ENCODE measurements at places on chromosomes 2 and 18. TPM values are rescaled to one million over a fixed set of nuclear protein-coding genes. Genes with fewer than 3 reads are reported as not detected.

The FEV gene
- not detected for total RNA-seq

The DTNA gene
- 15.2 TPM for total RNA-seq

The CFAP65 gene
- total RNA-seq: 1.1 TPM

GRCh38 chr18:48772457-48772856 lies 178.3 kb downstream of the SMAD7 start:
- no peak for DNase-seq

The MLPH gene
- total RNA-seq: 36.0 TPM

DNA sequence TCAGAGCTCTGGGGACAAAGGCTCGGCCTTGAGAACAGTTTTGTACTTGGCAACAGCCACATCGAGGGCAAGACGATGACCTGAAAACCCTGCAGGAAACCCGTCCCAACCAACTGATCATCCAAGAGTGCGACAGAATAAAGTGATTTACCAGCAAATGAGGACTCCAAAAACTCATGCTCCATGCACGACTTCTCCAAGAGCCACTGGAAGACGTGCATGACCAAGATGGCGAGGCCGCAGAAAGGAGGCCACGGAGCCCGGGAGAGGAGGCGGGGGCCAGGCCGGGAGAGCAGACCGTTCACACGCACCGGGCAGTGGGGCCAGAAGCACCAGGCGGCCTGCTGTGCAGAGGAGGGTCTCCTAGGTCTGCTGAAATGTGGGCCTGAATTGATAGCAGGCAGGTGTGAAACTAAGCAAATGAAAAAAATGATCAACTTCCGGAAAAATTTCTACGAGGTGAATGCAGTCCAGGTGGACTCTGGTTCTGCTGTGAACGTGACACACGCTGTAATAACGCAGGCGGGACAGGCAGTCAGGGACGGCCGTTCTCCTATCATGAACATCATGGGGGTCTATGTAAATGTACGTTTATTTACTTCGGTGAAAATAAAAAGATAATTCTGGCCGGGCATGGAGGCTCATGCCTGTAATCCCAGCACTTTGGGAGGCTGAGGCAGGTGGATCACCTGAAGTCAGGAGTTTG lies 252.2 kb downstream of the HDAC4 start:
- no peak for DNase-seq

DNA sequence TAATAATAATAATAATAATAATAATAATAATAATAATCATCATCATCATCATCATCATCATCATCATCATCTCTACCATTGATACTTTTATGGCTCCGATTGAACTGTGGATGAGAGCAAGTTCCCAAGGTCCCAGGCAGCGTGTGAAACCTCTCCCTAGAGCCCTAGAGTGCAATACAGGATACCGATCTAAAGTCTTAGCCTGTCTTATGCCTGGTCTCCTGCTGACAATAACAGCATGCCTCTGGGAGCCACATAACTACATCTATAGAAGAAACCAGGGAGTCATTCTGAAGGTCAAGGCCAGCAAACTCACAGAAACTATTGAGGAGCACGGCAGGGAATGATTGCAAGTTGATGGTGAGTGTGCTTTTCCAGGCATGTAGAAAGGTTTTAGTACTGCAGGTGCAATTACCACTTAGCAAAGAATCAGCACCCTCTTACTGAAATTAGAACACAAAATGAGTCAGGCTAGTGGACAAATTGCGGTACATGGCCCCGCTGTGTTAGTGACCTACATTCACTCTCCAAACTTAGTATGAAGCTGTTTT lies 457.2 kb upstream of the CDH20 start:
- no peak for DNase-seq

GRCh38 chr2:223012291-223012690 lies 39.7 kb upstream of the KCNE4 start:
- DNase-seq: no peak

DNA sequence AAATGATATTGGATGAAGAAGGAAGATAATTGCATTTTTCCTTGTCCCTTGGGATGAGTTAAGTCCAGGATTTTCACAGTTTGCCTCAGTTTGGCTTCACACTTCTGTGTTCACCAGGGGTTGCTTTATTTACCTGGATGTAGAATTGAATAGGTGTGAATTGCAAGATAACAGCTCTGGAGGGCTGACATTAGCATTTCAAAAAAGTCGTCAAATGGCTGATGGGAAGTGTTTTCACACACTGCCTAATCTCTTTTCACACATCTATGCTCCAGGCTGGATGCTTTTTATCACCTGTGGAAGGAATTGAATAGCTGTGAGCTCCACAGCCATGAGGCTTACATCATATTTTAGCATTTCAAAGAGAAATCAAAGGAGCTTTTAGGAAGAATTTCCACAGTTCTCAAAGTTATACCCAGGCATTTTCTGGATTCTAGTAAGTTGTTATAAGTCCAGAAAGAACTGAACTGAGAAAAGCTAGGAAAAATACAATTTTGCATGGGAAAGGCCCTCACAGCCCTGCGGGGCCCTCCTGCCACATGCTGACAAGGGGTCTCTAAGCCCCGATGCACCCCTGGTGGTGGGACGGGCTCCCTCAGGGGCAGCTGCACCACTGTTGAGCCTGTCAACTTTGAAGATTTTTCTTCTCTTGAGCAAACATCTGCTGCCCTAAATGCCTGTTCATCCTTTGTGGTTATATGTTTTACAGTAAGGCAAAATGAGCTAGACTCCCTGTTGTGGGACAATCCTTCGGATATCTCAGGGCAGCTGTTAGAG lies 43.9 kb downstream of the TEX51 start:
- DNase-seq: no peak

DNA sequence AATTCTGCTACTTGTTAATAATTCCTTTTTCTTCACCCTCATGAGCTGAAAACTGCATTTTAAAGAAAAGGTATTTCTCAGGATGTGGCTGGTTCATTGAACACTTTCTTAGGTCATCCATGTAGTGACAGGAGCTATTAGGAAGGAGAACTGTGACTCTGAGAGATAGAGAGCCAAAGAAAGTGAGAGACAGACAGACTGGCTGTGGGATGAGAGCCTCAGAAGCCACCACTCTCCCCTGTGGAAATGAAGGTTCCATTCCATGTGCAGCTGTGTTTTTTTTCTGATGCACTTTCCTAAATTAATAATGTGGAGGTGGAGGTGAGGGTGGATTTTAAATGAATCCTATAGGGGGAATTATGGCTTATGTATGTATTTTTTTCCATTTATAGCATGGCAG lies 113.3 kb downstream of the FAM210A start:
- DNase-seq: no peak

The GALNT14 gene
- total RNA-seq: 80.7 TPM

DNA sequence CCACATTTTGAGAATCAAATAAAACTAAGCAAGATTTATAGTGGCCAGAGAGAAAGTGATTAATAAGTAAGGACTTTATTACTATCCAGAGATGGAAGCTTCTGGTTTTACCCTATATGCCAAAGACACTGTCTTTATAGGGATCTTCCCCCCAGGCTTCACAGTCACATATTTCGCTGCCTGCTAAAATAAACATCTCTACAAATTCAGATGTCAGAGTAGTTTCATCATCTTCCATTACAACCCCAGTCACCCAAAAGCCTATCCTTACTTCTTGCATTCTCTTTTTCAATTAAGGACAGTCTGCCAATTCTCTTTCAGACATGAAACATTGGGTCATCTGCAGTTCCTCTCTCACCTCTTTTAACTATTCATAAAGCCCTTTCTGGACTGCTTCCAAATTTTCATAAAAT lies 28.3 kb downstream of the CREB1 start:
- DNase-seq: no peak

GRCh38 chr18:24988253-24988840 lies 363.6 kb downstream of the ZNF521 start:
- no peak for DNase-seq

GRCh38 chr2:39737661-39738060 lies 41.4 kb downstream of the THUMPD2 start:
- no peak for DNase-seq

The CCL20 gene
- total RNA-seq: 1.2 TPM

- no peak for DNase-seq
Observed at GRCh38 chr2:10285556-10286198, 17.0 kb upstream of the HPCAL1 start.

DNA sequence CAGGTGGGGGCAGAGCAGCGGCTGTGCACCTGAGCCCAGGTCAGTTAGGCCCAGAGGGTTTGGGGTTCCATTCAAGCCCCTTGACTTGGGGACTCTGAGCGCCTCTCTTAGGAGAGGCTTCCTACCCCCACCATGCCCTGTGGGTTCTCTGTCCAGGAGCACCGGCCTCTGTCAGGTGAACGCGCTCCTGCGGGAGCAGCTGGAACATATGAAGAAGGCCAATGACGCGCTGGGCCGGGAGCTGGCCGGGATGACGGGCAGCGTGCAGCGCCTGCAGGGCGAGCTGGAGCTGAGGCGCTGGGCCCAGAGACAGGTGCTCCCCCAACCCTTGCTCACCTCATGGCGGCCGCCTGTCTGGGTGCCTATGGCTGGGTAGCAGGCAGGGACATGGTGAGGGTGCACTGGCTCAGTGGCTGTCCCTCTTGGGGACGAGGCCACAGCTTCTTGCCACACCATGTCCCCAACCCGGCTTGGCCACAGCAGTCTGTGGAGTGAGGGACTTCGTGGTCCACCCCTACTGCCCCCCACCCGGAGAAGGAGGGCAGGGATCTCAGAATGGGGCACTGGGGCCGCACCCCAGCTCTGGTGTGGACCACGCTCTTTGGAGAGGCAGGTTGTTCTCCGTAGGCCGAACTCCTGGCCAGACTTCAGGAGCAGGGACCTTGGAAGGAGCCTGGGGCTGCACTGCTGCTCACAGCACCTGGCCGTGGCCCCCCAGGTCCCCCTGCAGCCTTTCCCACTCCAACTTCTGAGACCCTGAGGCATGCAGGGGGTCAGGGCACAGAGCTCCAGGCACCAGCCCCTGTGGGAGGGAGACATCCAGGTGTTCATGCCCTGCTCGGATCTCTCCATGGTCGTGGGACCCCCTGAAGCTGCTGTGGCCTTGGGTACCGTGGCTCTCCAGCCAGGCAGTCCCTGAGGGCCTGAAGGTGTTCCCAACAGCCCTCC lies 19.7 kb downstream of the CROCC2 start:
- DNase-seq: no peak

DNA sequence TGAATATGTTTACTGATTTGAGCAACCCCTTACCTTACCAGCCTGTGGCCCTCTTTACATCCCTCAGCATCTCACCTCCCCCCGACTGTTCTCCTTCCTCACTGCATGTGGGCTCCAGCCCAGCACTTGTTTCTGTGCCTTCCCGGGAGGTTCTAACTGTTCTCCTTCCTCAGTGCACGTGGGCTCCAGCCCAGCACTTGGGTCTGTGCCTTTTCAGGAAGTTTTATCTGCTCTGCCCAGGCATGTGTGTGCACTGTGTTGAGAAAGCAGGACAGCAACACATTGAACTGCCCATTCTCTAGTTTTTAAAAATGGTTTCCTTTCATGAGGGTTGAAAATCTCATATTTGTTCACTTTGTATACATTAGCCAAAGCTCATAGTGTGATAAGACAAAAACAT lies 158.4 kb downstream of the ATP9B start:
- DNase-seq: no peak

The AFF3 gene
- 0.35 TPM for total RNA-seq

GRCh38 chr2:146850746-146851145 lies 994.1 kb upstream of the ACVR2A start:
- DNase-seq: no peak

The DNAJC5G gene
- total RNA-seq: not detected

The STARD6 gene
- total RNA-seq: 1.9 TPM

DNA sequence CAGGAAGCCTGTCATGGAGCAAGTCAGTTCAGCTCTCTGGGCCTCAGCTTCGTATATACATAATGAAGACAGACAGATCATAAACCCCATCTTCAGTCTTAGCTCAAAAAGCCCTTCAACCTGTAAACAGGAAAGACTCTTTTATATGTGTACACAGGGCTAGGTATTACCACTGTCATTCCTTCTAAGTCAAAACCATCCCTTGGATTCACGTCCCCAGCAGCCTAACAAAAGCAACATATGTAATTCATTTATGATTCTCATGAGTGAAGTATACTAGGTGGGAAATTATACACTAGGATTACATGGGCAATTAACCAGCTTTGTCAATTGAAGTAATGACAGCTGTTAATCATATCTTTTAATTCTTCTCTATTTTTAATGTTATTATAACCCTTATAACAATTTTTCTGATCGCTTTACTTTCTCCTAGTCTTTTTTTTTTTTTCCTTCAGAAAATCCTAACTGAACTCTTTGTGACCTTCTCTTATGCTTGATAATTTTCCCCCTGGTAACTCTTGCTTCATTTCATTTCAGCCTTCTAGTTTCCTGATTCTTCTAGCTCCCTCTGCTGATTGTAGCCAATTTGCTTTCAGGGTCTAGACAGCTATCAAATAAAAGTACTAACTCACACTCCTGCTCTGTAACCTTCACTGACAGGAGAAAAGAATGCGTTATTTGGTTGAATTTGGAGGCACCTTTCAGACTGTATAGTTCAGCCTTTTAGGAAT lies 99.7 kb downstream of the RBM43 start:
- DNase-seq: no peak

DNA sequence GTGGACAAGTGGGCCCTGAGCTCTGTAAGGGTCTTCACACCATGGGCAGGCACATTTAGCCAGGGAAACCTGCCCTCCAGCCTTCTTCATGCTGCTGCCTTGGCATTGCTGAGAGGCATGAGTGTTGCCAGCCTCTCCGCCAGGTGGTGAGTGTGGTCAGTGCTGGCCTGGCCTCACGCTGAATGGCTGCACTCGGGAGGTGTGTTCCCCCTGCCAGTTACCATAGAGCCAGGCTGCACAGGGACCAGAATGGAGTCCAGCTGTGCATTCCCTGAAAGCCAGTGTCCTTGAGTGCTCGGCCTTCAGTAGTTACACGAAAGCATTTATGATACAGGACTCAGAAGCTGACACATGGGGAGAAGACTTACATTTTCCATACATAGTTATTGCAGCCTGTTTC lies 139.7 kb downstream of the ATP9B start:
- no peak for DNase-seq

DNA sequence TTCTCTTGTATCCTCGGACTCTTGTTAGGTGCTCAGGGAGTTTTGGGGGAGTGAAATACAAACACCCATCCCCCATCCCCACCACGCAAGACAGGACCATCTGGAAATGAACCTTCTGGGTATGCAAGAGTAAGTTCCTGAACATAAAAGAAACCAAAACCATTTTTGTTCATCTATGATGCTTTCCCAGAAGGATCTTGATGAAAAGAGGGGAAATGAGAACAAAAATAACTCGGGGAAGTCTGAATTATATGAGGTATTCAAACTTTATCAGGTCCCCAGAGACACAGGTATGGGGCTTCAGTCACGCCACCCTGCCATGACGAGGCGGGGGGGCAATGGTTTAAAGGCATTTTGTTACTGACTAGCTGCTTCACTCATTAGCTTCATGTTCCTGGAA lies 68.6 kb upstream of the DNMT3A start:
- DNase-seq: no peak

- DNase-seq: no peak
Observed at GRCh38 chr2:164498836-164499235, 122.4 kb downstream of the GRB14 start.

The CGREF1 gene
- 2.3 TPM for total RNA-seq

The ACKR3 gene
- total RNA-seq: not detected

Data from epithelial cell of proximal tubule (primary cell).